IPS DF 6.9 (cell line): ENCODE measurements at places on chromosomes 4 and X.
A peak's percentile ranks its signal among the peaks of the same experiment; 100 is the strongest.

DNA sequence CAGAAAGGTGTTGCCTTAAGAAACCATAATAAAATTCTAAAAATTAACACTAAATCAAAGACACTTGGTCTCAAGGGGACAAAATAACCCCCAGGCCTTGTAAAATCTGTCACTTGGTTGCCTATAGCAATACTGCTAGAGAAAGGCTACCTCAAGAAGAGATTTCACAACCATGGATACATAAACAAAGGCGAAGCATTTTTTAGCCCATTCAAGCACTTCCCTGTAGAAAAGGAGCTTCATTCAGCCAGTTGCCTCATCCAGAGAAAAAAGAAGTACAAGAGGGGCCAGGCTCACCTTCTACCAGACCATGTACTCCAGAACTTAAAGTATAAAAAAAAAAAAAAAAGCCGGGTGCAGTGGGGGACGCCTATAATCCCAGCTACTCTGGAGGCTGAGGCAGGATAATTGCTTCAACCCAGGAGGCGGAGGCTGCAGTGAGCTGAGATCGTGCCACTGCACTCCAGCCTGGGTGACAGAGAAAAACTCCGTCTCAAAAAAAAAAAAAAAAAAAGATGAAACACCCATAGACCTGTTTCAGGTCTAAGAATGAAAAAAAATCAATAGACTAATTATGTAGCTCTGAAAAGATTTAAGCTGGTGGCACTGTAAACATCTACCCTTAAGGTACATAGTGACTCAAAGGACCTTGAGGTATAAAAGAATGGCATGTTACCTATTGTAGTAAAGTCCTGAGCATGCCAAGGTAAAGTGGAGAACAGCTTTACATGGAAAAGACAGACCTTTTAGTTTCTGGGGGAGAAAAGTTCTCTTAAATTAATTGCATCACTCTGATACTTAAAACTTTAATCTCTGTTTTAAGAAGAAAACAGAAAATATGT is 18.0 kb downstream of the RUFY3 start:
- H3K27me3 ChIP-seq = no peaks in the 10 kb centered on the region
- H3K27ac ChIP-seq = no peak overlapping the region
- H3K36me3 ChIP-seq = no peaks in the 10 kb centered on the region
- no peak overlapping the region for H3K4me3 ChIP-seq

DNA sequence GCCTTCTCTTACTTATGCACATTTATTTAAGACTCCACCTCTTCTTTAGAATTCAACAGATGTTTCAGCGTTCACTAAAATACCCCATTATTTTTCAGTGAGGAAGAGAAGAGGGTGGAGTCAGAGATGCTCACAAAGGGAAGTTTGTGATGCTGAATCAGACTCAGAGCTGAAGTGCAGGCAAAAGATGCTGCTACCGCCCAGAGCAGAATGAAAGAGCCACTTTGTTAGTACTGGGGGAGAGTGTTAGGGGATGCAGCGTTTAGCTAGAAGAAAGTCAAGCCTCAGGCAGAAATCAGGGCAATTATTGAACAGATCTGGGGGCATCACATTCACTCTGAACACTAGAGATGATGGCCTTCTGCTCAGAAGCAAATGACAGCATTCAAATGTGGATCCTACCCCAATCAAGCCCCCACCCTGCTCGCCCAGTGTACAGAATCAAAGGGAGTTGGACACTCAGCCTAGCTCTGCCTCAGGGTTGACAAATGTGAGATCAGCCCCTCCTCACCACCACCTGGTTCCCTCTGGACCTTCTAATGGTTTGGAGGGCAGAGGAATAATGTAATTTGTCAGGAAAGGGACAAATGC is 138.3 kb downstream of the UNC5C start:
- no peaks in the 10 kb centered on the region for H3K27me3 ChIP-seq
- no peak overlapping the region for H3K4me3 ChIP-seq
- no peaks in the 10 kb centered on the region for H3K4me1 ChIP-seq

GRCh38 chrX:703466-703865 is 72.9 kb downstream of the SHOX start:
- no peaks in the 10 kb centered on the region for H3K4me1 ChIP-seq
- H3K27me3 ChIP-seq = no peaks in the 10 kb centered on the region
- no peak for DNase-seq
- H3K36me3 ChIP-seq = no peaks in the 10 kb centered on the region

GRCh38 chr4:125314676-125315575 is at the start of gene FAT4:
Gene FAT4, plus strand, starts transcription at chr4:125314955. Its CDS starts 1,457 bp downstream, at chr4:125316412.
- peaks cover 10% of the 10 kb centered on the region; the same call in 1 of the 2 replicates for H3K27me3 ChIP-seq
- no peak for DNase-seq
- peaks cover 3% of the 10 kb centered on the region; the same call in 1 of the 2 replicates for H3K4me1 ChIP-seq
- H3K27ac ChIP-seq = no peak within 1 kb of the TSS
- peak within 1 kb of the TSS; percentile 67 for H3K4me3 ChIP-seq
- no peaks in the 10 kb centered on the region for H3K36me3 ChIP-seq

DNA sequence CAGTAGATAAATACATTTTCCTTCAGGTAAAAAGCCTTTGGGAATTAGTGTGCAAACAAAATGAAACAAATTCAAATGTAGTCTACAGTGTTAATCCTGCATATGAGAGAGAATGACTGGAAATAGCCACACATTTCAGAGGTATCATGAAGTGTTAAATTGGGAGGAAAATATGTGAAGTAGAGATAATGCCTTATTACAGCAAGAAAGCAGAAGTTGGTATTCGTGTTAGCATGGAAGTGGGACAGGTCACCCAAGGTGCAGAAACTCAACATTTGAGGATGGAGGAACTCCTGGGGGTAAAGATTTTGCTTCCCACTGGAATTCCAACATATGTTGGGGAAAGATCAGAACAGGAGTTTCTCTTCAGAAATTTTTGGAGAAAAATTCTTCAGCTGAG is 51.3 kb downstream of the EMCN start:
- H3K4me3 ChIP-seq = no peak overlapping the region
- H3K27me3 ChIP-seq = no peaks in the 10 kb centered on the region
- no peak overlapping the region for H3K27ac ChIP-seq
- no peaks in the 10 kb centered on the region for H3K4me1 ChIP-seq
- no peaks in the 10 kb centered on the region for H3K36me3 ChIP-seq

- H3K4me1 ChIP-seq = peaks cover 1% of the 10 kb centered on the region; the same call in 1 of the 2 replicates
- peak; percentile 45 for DNase-seq
- H3K4me3 ChIP-seq = no peak overlapping the region
- H3K27ac ChIP-seq = no peak overlapping the region
- no peaks in the 10 kb centered on the region for H3K27me3 ChIP-seq
- no peaks in the 10 kb centered on the region for H3K36me3 ChIP-seq
These were observed 629.1 kb upstream of the ATOH1 start for GRCh38 chr4:93199492-93199891.

GRCh38 chrX:23952984-23953907 is 45.4 kb downstream of the CXorf58 start:
- no peak overlapping the region for H3K27ac ChIP-seq
- no peak overlapping the region for H3K4me3 ChIP-seq
- H3K36me3 ChIP-seq = no peaks in the 10 kb centered on the region
- no peaks in the 10 kb centered on the region for H3K27me3 ChIP-seq
- no peak for DNase-seq

DNA sequence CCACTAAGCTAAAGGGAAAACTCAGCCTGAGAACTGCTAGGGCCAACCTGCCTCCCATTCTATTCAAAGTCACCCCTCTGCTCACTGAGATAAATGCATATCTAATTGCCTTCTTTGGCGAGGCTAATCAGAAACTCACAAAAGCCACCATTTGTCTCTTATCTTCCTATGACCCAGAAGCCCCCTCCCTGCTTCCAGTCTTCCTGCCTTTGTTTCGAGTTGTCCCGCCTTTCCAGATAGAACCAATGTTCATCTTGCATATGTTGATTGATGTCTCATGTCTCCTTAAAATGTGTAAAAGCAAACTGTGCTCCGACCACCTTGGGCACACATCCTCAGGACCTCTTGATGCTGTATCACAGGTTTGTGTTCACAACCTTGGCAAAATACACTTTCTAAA is 459.8 kb downstream of the FSTL5 start:
- DNase-seq = no peak
- H3K36me3 ChIP-seq = no peaks in the 10 kb centered on the region
- no peak overlapping the region for H3K4me3 ChIP-seq
- no peaks in the 10 kb centered on the region for H3K4me1 ChIP-seq

GRCh38 chr4:146182443-146182842 is 6.9 kb downstream of the LSM6 start:
- H3K4me3 ChIP-seq = no peak overlapping the region
- no peaks in the 10 kb centered on the region for H3K4me1 ChIP-seq
- no peak overlapping the region for H3K27ac ChIP-seq

- H3K27me3 ChIP-seq = no peaks in the 10 kb centered on the region
- no peak overlapping the region for H3K27ac ChIP-seq
- no peaks in the 10 kb centered on the region; the same call in 1 of the 2 replicates for H3K36me3 ChIP-seq
- peaks cover under 1% of the 10 kb centered on the region; the same call in 1 of the 2 replicates for H3K4me1 ChIP-seq
These were observed 53.3 kb downstream of the ACOX3 start for GRCh38 chr4:8387194-8387593.

- H3K27ac ChIP-seq = no peak overlapping the region
- H3K36me3 ChIP-seq = no peaks in the 10 kb centered on the region
- H3K4me3 ChIP-seq = peak overlapping the region; percentile 86; the same call in 1 of the 2 replicates
- no peak for DNase-seq
- H3K27me3 ChIP-seq = no peaks in the 10 kb centered on the region
These were observed 1.6 kb downstream of the CLOCK start for GRCh38 chr4:55545151-55545550.

DNA sequence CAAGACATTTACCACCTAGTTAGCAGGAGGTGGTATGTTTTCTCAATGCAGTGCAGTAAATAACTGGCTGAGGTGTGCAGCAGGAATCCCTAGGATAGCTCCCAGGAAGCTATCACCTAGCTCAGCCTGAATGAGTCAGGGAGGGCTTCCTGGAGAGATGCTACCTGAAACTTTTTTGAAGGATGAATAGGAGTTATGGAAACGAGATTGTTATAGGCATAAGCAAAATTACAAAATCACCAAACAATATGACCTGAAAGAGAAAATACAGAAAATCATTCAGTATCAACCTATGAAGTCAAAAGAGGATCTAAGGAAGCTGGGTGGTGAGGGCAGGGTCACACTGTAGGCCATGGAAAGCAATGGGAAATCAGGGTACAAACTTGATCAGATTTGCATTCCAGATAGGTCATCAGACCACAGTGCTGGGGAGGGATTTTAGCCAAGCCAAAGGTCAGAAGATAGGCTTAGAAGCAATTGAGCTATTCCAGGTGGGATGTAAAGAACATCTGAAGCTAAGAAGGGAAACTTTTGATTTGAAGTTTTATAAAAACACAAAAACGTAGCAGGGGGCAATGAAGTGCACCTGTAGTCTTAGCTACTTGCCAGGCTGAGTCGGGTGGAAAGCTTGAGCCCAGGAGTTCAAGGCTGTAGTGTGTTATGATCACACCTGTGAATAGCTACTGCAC is 11.3 kb downstream of the AREG start:
- no peak overlapping the region for H3K27ac ChIP-seq
- no peak overlapping the region for H3K4me3 ChIP-seq
- no peak for DNase-seq
- no peaks in the 10 kb centered on the region for H3K4me1 ChIP-seq
- H3K36me3 ChIP-seq = no peaks in the 10 kb centered on the region
- H3K27me3 ChIP-seq = no peaks in the 10 kb centered on the region

GRCh38 chrX:149374751-149375150 is 130.4 kb downstream of the IDS start:
- no peak overlapping the region for H3K27ac ChIP-seq
- H3K27me3 ChIP-seq = no peaks in the 10 kb centered on the region

DNA sequence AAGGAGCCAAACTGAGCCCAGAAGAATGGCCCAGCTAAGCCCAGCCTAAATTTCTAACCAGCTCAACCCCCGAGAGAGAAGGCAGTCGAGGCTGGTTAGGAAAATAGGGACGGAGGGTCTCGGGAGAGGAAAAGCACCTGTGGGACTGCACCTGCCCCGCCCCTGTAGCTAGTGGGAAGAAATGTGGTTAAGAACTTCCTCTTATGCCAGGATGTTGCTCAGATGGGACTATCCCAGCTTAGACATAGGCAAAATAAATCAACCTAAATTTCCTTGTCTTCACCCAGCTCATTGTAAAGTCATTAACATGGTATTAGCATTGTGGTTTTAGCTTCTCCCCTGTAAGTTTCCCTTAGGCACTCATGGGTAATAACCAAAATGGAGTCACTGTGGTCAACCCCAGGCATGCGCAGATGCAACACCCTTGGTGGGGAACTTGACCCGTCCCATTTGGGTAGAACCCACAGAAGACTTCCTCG is 86.8 kb downstream of the ZNF718 start:
- no peaks in the 10 kb centered on the region for H3K27me3 ChIP-seq
- no peaks in the 10 kb centered on the region for H3K36me3 ChIP-seq
- no peak for DNase-seq
- H3K27ac ChIP-seq = no peak overlapping the region

- no peaks in the 10 kb centered on the region for H3K27me3 ChIP-seq
- DNase-seq = peak; percentile 20
- H3K4me3 ChIP-seq = no peak overlapping the region
- peaks cover 10% of the 10 kb centered on the region; the same call in 1 of the 2 replicates for H3K36me3 ChIP-seq
These were observed 67.0 kb downstream of the SEL1L3 start for GRCh38 chr4:25795566-25796454.
